ENCODE measurements at places on chromosomes 4 and X.

- no peak overlapping the region for H3K4me3 ChIP-seq
- no peak for DNase-seq
- H3K27ac ChIP-seq, result no peak overlapping the region
- H3K36me3 ChIP-seq, result no peaks in the 10 kb centered on the region
- peaks cover 7% of the 10 kb centered on the region for H3K4me1 ChIP-seq
Measured at GRCh38 chrX:18894156-18894555, 89.8 kb downstream of the PHKA2 start.

- H3K4me3 ChIP-seq, result no peak overlapping the region
- no peaks in the 10 kb centered on the region for H3K4me1 ChIP-seq
- no peaks in the 10 kb centered on the region for H3K36me3 ChIP-seq
- no peaks in the 10 kb centered on the region for H3K27me3 ChIP-seq
- DNase-seq, result no peak
- H3K27ac ChIP-seq, result no peak overlapping the region
Measured at GRCh38 chr4:7734651-7735260, 204.9 kb downstream of the AFAP1 start.

DNA sequence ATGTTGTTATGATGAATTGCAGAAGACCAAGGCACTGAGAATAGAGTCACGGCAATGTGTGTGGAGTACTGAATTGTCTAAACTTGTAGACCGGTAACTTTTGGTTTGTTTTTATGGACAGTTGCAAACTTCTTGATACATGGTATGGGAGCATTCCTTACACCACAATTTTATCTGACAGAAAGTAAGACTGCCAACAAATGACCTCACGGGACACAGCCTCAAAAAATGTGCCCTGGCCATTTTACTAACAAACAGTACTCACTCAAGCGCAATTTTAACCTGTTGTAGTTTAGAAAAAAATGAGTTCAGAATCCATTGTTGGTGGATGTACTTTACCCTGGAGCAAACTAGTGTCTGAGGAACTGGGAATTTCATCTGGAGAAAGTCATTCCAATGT lies 321.2 kb downstream of the CAMK2D start:
- H3K27me3 ChIP-seq, result no peaks in the 10 kb centered on the region
- H3K27ac ChIP-seq, result no peak overlapping the region
- H3K36me3 ChIP-seq, result no peaks in the 10 kb centered on the region
- H3K4me3 ChIP-seq, result no peak overlapping the region

DNA sequence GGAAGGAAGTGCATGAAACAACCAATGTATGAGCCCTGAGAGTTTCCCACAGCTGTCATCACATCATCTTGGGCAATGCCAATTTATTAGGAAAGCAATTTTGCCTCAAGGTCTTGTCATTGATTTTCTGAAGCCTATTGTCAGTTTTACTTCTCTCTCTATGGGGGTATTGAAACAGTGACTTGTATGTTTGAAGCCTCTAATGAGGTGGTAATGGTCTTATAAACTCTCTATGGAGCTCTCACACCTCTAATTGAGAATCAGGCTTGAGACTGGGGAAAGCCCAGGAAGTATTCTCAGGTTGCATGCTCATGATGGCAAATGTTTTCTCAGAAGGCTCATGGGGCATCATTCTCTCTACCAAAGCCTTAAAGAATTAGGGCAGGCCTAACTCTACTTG lies 308.2 kb upstream of the EMCN start:
- no peaks in the 10 kb centered on the region for H3K36me3 ChIP-seq
- no peaks in the 10 kb centered on the region for H3K4me1 ChIP-seq
- no peak for DNase-seq
- H3K27me3 ChIP-seq, result no peaks in the 10 kb centered on the region

GRCh38 chr4:149160370-149160769 lies 655.3 kb downstream of the IQCM start:
- no peak overlapping the region for H3K4me3 ChIP-seq
- H3K4me1 ChIP-seq, result no peaks in the 10 kb centered on the region
- DNase-seq, result no peak
- H3K36me3 ChIP-seq, result no peaks in the 10 kb centered on the region

- DNase-seq, result no peak
- H3K27me3 ChIP-seq, result no peaks in the 10 kb centered on the region
- peaks cover 24% of the 10 kb centered on the region for H3K4me1 ChIP-seq
- H3K4me3 ChIP-seq, result no peak overlapping the region
- no peak overlapping the region for H3K27ac ChIP-seq
Measured at GRCh38 chr4:158807691-158808090, 38.9 kb downstream of the FNIP2 start.

GRCh38 chr4:183722731-183723560 lies 63.9 kb downstream of the TRAPPC11 start:
- DNase-seq, result peak; percentile 73
- H3K36me3 ChIP-seq, result no peaks in the 10 kb centered on the region
- H3K27ac ChIP-seq, result peak overlapping the region; percentile 39
- H3K4me3 ChIP-seq, result peak overlapping the region; percentile 60
- no peaks in the 10 kb centered on the region for H3K27me3 ChIP-seq

GRCh38 chrX:112736310-112736709 lies 56.6 kb upstream of the LHFPL1 start:
- H3K27me3 ChIP-seq, result no peaks in the 10 kb centered on the region
- no peaks in the 10 kb centered on the region for H3K4me1 ChIP-seq
- H3K27ac ChIP-seq, result no peak overlapping the region
- DNase-seq, result no peak

DNA sequence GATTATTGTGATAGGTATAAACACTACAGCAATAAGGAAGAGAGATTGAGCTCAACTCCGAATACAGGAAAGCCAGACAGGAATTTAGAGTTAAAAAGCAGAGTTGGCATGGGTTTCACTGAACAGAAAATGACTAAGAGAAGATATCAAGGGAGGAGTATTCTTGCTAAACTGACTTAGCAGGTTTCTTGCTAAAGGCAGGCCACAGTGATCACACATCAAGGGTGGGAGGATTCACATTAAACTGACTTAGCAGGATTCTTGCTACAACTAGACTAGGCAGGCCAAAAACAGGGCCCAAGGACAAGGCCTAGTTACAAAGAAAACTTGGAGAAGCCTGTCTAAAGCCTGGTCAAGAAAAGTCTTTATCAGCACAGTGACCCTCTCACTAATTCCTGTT lies 195.1 kb downstream of the MAGEB5 start:
- H3K36me3 ChIP-seq, result no peaks in the 10 kb centered on the region
- H3K27me3 ChIP-seq, result no peaks in the 10 kb centered on the region
- H3K27ac ChIP-seq, result no peak overlapping the region
- no peak for DNase-seq
